EL (cell line): ENCODE measurements at places on chromosomes 7 and 10.

GRCh38 chr7:145151676-145152075 is 315.8 kb upstream of the TPK1 start:
- no peak for DNase-seq

DNA sequence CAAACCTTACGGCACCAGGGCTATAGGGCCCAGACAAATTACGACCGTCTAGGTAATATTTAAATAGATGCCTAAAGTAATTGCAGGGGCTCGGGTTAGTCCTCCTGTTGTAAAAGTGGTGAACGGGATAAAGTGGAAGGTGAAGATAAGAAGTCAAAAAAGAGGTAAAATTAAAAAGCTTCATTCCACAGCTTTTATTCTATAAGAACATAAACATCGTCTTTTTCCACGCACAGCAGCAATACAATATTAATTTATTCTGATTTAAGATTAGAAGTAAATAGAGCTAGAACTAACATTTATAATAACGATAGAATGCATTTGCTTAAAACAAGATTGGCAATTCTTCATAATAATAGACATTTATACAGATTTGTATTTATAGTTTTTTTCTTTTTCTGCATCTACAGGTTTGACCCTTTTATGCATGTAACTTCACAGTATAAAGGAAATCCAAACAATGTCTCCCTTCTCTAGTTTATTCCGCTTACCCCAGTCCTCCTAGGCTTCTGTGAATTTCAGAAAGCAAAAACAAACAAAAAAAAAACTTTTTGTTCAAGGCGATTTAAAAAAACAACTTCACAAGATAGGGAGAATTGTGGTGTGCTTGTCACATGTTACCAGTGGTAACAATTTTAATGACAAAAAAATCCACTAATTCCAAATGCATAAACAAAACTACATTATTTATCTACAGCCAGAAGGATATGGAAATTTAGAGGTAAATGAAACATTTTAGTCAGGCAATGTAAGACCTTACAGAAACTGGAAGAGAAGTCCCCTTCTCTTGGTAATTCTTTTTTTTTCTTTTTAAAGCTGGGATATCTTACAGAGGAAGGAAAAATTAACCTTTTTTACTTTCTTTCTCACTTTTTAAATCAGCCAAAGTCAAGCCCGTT is 3.4 kb downstream of the HOXA10 start:
- no peak for DNase-seq

GRCh38 chr10:11865561-11865960 is 42.4 kb downstream of the PROSER2 start:
- DNase-seq: no peak

- no peak for DNase-seq
These were observed 144.0 kb upstream of the ASAH2 start for GRCh38 chr10:50395271-50395670.

- DNase-seq: peak; percentile 59
These were observed 640 bp upstream of the ZNF425 start for GRCh38 chr7:149126662-149127266.
